ENCODE measurements at places on chromosomes 2 and 18. TPM values are rescaled to one million over a fixed set of nuclear protein-coding genes. Genes with fewer than 3 reads are reported as not detected.

Gene SLC5A7
- total RNA-seq = not detected

Gene EIPR1
- total RNA-seq = 38.2 TPM

GRCh38 chr2:234459401-234460009 is 37.4 kb downstream of the ARL4C start:
- DNase-seq = no peak

DNA sequence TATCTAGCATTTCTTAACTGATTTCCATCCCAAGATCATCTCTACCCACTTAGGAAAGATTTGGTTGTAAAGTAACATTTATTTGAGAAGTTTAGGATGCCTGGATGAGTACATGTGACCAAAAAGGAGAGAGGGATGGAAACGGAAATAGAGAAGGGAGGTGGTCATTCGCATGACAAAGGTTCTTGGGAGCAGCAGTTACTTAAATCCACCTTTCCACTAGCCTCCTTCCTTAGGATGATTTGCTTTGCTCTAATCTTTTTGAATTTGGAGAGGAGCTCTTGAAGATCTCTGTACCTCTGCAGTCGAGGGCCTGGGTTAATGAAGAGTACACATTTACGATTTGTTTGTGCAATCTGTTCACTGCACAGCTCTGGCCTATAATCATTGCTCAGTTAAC is 623.5 kb downstream of the EPHA4 start:
- no peak for DNase-seq

DNA sequence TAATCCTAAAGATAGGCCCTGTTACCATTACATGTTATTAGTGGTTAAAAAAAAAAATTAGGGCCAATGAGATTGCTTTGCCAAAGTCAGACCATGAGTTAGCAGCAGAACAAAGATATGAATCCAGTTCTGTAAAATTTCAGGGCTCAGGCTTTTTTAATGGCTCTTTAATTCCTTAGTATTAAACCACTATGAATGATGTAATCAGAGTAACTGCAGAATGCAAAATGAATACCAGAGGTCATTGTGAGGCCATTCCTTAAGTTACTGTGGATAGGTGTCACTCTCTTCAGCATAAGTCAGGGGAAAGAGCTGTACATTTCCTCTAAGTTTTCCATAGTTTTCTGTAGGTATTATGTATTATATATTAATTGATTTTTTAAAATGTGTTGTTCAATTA is 42.2 kb upstream of the TBR1 start:
- DNase-seq = no peak

Gene IRS1
- 2.1 TPM for total RNA-seq

DNA sequence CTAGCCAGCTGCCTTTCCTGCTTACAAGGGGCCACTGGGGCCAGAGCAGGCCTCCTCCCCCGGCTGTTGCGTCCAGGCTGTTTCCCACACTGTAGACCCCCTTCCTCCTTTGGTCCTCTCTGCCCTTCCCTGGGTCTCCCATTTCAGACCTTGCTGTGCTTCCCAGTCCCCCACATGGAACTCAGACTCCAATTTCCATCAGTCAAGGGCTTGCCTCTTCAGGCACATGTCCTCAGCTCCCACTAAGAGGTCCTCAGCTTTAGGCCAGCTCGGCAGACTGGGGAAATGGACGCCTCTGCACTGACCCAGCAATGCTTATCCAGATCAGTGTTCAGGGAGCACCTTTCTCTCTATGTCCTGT is 98.0 kb upstream of the BZW1 start:
- DNase-seq = peak; percentile 47

GRCh38 chr2:127649100-127649611 is 3.2 kb downstream of the GPR17 start:
- no peak for DNase-seq

- no peak for DNase-seq
Measured at GRCh38 chr18:9828506-9829396, 57.0 kb upstream of the TXNDC2 start.

GRCh38 chr18:72181241-72181764 is 362.8 kb downstream of the CBLN2 start:
- DNase-seq = peak; percentile 10

DNA sequence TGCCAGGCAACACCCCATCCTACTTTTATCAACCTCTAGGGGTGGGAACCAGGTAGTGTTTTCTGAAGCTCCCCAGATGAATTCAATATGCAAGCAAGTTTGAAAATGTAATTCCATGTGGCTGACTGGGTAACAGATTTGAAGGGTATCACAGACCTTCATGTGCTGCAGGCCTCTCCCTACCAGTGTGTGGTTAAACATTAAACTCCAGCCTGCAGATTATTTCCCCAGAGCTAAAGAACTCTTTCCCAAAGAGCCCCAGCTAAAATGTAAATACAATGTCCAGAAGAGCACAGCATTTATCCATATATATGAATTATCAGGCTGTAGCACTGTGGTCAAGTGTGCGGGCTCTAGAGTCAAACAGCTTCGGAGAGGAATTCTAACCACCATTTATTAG is 134.1 kb downstream of the MYO5B start:
- DNase-seq = no peak

Gene SDC1
- not detected for total RNA-seq

Gene ZNF516
- total RNA-seq = 4.8 TPM

DNA sequence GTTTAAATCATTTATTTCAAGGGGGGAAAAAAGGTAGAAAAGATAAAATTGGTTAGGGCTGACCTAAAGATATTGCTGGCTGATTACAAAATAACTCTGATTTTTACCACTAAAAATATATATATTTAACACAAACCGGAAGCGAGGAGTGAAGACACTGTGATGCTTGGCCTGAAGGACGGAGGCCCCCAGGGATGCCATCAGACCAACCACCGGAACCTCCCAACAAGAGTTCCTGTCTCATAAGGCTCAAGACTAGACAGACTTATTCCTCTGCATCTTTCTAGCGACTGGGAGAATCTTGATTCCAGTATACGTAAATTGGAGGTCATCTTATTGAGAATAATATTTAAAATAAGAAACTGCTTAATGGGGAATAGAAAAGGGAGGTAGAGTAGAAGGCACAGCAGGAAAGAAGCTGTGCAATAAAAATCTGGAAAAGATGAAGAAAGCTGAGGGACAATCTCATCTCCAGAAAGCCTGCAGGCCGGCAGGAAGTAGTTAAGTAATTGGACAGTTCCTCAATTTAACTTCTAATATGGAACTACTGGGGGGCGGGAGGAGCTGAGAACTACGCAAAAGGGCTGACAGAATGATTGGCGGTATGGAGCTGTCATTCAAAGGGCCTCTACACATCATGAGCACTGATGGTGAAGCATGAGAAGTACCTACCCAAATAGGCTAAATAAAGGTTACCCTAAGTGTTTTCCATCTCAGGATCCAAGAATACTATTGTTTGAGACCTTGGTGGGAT is 91.1 kb downstream of the DTNB start:
- no peak for DNase-seq

Gene SGPP2
- total RNA-seq = 20.3 TPM

Gene CAPN13
- not detected for total RNA-seq

DNA sequence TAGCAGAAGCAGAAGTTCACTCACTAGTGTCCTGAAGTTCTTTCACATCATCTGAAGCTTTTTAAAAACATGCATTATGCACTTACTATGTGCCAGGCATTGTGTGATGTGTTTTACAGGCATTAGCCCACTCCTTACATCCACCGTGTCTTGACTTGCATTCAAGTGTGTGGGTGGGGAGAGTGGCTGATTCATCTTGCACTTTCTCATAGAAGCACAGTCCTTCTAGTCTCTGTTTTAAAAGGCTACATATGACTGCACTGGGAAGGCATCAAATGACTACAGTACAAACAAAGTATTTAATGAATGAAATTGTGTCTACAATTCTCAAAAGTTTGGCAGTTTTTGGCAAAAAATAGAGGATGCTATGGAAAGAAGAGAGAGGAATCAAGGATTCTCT is 21.6 kb upstream of the DSC3 start:
- peak; percentile 16 for DNase-seq

Gene CEBPZ
- total RNA-seq = 62.3 TPM

- DNase-seq = no peak
Measured at GRCh38 chr2:159759577-159759976, 38.4 kb downstream of the CD302 start.

Gene TWIST2
- total RNA-seq = not detected

DNA sequence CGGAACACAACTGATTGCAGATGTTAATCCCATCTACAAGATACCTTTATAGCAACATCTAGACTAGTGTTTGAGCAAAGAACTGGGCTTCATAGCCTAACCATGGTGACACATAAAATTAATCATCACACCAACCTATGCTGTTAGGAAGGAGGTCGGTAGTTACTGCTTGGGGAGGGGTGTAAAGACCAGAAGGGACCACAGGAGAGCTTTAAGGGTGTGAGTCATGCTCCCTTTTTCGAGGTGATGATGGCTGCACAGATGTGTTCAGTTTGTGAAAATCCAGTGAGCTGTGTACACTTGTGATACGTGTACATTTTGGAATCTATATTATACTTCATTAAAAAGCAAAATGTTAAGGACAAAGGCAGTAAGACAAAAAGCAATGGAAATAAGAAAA is 4.6 kb upstream of the SEH1L start:
- no peak for DNase-seq

DNA sequence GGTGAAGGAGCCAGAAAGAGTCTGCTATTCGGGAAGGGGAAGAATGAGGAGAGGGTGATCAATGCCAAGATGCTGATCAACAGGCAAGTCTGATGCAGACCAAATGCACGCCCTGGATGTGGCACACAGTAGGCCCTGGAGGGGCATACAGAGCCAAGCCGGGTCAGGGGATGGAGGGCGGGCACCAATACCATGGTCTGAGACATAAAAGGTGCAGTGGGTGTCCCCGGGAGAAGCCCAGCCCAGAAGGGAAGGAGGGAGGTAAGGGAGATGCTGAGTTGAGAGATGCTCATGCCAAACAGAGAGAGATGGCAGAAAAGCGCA is 66.6 kb upstream of the ID2 start:
- no peak for DNase-seq

Gene SP110
- 94.1 TPM for total RNA-seq

DNA sequence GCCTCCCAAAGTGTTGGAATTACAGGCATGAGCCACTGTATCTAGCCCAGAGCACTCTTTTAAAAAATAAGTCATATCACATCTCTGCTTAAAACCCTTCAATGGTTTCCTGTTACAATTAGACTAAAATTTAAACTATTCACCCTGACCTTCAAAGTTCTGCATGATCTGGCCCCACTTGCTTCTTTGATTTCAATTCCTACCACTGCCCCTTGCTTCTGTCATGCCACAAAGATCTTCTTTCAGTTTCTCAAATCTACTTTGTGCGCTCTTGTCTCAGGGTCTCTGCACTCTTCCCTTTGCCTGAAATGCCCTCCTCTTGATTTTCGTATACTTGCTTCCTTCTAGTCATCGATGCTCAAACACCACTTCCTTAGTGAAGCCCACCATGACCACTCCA is 213.0 kb downstream of the TMEM247 start:
- no peak for DNase-seq

GRCh38 chr2:22350621-22351020 is 1034.4 kb upstream of the KLHL29 start:
- no peak for DNase-seq

Gene LRP2
- 0.52 TPM for total RNA-seq

DNA sequence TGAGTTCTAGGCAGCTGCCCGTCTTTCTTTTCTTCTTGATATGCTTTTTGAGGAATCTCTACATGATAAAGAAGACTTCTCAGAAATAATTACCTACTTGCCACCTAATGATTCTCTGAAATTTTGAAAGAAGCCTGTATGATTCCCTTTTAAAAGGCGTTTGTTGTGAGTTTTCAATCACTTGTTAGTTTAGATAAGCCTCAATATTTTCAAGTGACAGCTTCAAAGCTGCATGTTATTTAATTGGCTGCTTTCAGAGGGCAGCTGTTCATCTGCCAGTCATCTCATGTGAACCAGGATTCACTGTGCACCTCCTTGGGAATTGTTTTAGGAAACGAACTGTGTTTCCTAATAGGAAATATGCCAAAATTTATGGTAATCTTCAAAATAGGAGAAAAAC is 938.1 kb downstream of the CPS1 start:
- DNase-seq = no peak

GRCh38 chr18:45236676-45237075 is 378.6 kb upstream of the SLC14A2 start:
- no peak for DNase-seq

GRCh38 chr2:2823061-2823753 is 492.1 kb upstream of the MYT1L start:
- no peak for DNase-seq

GRCh38 chr18:72613534-72613930 is 69.4 kb upstream of the CBLN2 start:
- DNase-seq = no peak

Gene CSRNP3
- not detected for total RNA-seq

Gene GPR35
- 4.7 TPM for total RNA-seq

GRCh38 chr2:201432038-201432620 is 19.1 kb downstream of the TRAK2 start:
- no peak for DNase-seq

Gene MRO
- not detected for total RNA-seq

GRCh38 chr2:110101280-110101844 is 14.3 kb downstream of the MALL start:
- DNase-seq = no peak

DNA sequence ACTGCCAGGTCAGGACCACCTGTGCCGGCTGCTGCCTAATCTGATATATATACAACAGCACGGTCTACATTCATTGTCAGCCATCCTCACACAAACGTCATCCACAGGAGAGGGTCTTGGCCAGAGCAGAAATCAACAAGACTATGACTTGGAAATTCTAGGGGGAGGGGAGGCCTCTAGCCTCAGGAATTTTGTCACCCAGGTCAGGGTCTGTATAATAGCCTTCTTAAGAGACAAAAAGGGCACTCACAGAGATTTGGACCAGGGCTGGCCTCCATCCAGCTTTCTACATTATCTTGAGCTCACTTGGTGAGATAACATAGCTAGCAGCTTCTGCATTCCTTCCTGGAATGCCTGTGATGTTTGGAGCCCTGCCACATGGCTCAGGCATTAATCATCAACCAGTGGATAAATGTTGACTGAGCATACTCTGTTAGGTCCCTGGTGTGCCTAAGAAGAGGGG is 50.4 kb upstream of the CTIF start:
- DNase-seq = no peak

Gene CEP68
- 6.6 TPM for total RNA-seq

Gene INPP5D
- total RNA-seq = 52.4 TPM

DNA sequence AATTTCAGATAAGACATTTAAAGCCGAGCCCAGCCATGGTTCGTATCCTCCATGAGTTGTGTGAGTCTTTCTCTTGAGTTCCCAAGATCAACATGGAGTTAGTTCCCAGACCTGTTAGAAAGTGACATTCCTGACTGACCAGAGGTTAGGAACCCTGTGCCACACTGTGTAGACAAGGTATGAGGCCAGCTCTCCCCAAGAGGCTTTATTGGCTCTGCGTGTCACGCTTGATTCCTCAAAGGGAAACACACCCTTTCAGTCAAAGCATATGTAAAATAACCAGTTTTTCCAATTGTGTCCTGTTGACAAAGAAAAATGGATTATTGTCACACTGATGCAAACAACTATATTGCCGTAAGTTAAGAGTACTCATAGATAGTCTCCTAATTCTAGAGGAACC is 1.2 kb downstream of the SULT1C3 start:
- no peak for DNase-seq

Gene APCDD1
- not detected for total RNA-seq

Gene DNAH7
- 0.17 TPM for total RNA-seq

GRCh38 chr2:43082903-43083677 is 143.3 kb downstream of the ZFP36L2 start:
- DNase-seq = no peak

- DNase-seq = no peak
Measured at GRCh38 chr2:33241581-33241980, 234.9 kb upstream of the RASGRP3 start.

All from activated CD4-positive, alpha-beta memory T cell treated with anti-CD3 and anti-CD28 coated beads for 36 hours (primary cell).